ENCODE measurements at places on chromosomes 4 and X.

GRCh38 chr4:25290490-25291067 is 22.0 kb upstream of the ZCCHC4 start:
- no peak for DNase-seq

GRCh38 chr4:29199485-29199884 is 1520.7 kb upstream of the PCDH7 start:
- DNase-seq = no peak

DNA sequence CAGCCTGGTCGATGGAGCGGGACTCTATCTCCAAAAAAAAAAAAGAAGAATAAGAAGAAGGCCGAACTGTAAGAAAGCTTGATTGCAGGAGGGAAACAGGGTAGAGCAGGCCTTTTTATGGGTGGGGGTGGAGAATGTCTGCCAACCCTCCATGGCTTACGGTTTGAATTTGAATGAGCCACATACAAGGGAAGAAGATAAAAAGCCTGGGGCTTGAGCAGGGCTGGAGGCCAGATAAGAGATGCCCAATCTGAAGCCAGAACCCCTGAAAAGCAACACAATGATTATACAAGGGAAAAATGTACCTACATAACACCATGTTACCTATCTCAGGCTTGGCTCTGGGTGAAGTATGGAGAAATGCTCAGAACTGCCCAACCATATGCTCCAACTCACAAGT is 57.3 kb upstream of the TRIM2 start:
- DNase-seq = no peak

DNA sequence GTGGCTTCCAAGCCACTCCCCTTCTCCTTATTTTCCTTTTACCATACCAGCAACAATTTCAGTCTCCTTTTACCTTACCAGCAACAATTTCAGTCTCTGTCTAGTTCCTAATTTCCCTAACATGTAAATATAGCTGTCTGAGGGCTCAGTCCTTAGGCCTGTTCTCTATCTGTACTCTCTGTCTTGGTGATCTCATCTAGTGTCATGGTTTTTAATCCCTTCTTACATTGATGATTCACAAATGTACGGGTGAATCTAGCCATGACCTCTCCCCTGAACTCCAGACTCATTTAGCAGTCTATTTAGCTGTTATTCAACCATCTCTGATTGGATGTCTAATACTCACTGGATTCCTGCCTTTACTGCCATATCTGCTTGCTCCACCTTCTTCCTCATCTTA is 7.2 kb downstream of the IL15 start:
- DNase-seq = no peak

GRCh38 chr4:44150091-44150576 is 298.5 kb downstream of the KCTD8 start:
- no peak for DNase-seq

GRCh38 chr4:76384052-76384451 is 36.9 kb downstream of the CCDC158 start:
- DNase-seq = no peak

GRCh38 chr4:10198365-10198764 is 81.8 kb upstream of the WDR1 start:
- no peak for DNase-seq

- DNase-seq = no peak
These were observed 167.3 kb downstream of the SLIT2 start for GRCh38 chr4:20418861-20419451.

- no peak for DNase-seq
These were observed 109.3 kb upstream of the TBC1D9 start for GRCh38 chr4:140865253-140866217.

DNA sequence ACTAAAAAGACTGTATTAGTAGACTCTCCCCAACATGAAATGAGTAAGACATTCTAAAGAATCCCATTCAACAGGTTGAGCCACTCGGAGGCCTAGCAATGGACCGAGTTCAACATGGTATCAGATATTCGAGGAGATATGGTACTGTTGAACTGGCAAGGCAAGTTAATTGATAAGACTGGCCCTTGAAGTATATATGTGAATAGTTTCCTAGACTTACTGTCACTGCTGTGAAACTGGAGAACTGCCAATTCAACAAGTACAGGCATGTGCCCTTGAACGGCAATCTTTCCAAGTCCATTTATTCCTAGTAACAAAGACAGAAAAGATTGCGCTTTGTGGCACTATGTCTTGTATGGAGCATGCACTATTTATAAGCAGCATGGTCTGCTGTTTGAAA is 24.4 kb downstream of the FAT1 start:
- DNase-seq = no peak

DNA sequence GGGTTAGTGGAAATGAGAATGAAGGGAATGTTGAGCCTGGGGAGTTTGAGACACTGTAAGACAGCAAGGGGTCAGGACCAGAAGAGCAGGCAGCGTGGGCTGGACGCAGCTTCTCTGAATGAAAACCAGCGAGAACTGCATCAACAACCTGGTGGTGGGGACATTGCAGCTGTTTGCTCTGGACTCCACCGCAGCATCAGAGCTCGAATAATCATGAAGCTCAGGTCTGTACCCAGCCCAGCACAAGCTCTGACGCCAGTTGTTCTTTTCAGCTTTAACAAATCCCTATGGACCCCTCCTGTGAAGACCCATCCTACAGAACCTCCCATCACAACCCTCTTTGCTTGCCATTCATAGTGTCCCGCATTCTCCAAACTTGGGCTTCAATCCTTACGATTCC is 106.8 kb upstream of the PNPLA4 start:
- no peak for DNase-seq

DNA sequence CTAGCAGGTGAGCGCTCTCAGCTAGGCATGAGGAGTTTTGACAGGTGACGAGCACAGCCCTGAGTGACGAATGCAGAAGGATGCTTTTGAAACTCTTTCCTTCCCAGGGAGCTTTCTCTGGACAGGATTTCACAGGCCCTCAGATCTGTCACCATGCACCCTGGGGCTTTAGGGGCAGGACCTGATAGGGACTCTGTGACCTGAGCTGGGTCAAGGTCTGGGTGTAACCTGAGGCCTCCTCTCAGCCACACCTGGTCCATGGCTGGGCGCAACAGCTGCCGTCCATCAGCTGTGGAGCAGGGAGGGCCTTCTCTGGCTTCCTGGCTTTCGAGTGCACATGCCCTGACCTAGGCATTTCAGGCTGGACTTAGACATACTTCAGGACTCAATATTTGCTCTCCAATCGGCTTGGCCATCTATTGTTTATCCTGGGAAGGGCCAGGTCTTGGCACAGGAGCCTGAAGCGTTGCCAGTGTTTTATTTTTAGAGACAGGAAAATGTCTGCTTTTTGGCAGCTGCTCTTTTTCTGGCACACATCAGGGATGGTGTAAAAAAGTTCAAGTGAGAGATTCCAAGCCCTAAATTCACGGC is 56.4 kb downstream of the C4orf51 start:
- no peak for DNase-seq

DNA sequence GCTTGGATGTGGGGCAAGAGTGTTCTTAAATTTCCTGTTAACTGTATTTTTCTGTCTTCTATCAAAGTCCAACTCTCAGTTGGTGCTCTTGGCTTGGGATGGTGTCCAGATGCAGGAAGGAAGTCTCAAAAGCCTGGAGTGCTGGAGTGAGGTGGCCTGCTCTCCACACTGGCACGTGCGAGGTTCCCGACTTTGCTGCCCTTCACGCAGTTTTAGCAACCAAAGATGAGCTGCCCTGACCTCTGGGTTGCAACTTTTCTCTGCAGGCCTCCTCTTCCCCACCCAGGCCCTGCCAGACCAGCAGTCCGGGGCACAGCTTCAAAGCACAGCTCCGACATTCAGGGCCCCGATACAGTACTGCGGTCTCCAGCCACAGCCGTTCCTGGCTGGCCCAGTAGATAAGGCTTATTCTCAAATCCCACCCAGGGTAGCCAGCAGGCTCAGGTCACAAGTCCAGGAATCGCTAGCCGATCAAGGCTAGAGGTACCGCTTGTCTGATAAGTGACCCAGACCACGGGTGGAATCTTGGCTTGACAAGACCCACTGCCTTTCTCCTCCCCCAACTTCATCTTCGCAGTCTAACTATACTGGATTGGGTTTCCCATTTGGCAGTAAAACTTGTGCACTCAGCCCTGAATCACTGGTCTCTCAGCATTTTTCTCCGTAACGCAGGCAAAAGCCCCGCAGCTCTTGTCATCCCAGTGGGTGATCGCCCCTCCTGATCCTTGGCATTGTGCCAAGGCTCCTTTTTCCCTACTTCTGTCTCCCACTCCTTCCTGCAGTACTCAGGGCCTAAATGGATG is 21.8 kb upstream of the JADE1 start:
- DNase-seq = no peak

DNA sequence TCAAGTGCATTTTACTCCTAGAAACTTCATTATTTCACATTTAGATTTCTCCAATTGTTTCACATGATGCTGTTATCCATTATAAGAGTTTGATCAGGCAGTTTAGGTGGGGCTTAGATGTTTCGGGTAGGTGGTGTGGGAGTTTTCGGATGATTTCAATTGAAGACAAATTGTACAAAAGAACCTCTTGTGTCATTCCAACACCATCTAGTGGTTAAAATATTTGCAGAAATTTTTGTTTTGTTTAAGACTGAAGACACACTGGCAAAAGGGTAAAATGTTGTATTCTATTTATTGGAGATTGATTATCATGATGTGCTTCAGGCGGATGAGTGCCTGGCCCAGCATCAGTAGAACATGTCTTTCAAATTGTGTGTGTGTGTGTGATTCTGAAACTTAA is 212.7 kb downstream of the SH3BGRL start:
- DNase-seq = no peak

GRCh38 chr4:185139736-185140135 is 3.3 kb upstream of the SLC25A4 start:
- DNase-seq = no peak

- no peak for DNase-seq
These were observed 109.7 kb downstream of the NKX6-1 start for GRCh38 chr4:84389406-84389805.

GRCh38 chr4:114466299-114466698 is 132.3 kb upstream of the UGT8 start:
- no peak for DNase-seq

DNA sequence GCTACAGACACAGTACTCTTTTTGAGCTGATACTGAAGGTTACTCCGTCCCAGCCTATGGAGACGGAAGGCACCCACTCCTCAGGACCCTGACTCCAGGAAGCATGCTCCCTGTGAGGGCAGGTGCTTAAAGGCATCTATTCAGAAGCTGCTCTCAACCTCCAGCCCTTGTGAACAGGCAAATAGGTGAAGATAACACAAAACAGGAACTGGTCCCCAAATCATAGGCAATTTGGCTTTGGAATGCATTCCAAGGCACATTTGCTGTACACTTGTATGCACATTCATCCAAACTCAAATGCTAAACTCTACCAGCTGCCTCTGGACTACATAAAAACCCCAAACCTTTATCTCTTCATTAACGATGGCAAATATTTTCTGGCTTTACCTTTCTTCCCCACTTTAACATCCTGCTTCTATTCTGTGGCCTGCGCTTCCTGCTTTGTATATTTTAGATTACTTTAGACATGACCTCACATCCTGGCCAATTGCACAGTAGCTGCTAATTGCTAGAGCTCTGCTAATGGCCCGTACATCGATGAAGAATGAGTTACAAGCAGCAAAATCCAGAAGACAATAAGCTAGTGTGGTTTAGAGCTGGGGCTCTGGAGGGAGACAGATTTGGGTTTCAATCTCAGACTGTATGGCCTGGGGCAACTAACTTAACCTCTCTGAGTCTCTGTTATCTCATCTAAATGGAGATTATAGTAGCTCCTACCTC is 3.2 kb downstream of the SEL1L3 start:
- DNase-seq = no peak

DNA sequence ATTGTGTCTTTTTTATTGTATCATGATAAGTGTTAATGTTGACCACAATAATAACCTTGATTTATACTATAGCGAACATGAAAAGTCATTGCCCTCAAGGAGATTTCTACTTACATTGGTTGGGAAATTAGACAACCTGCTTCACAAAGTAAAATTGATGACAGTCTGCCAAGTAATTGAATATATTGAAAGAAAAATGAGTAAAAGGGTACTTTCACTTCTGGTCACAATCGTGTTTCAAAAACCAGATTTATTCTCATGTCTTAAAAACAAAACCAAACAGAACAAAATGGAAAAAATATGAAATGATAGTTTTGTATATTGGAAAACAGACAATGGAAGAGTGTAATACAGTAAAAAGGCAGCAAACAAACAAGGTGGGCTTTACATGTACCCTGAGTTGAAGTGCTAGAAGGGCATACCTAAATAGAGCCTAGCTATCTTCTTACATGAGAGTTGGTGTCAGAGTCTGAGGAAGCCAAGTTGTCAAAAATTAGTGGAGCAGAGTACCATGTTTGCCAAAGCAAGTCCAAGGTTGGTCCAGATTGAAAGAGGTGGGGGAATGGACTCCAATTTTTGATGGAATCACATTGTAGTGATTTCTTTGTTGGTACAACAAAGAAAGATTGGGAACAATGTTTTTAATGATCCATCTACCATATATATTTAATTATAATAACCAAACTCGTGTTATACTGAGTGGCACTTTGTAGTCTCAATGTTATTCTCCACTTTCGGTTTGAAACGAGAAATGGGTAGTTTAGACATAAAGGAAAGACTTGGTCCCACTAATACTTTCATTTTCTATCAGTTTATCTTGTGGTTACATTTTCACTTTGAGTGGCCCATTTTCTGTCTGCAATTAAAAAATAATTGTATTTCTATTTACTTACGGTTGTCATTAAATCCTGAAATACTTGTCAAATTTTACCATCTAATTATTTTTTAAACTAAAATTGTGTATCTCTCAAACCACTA is 775.6 kb downstream of the STIM2 start:
- DNase-seq = no peak

DNA sequence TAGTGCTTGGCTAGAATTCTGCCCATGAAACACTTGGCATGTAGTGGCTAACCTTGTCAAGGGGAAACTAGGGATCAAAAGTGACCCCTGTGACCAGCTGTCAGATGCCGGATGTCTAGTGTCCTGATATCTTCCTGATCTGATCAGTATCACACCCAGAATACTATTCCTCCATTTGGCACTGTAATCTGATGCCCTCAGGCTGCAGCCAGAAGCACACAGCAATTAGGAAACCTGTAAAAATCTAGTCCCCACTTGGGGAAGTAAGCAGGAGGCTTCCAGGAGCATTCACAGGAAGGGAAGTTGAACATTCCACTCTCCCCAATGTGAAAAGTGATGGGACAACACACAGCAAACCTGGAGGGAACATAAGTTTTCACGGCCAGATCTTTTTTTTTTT is 125.1 kb downstream of the HS6ST2 start:
- no peak for DNase-seq

DNA sequence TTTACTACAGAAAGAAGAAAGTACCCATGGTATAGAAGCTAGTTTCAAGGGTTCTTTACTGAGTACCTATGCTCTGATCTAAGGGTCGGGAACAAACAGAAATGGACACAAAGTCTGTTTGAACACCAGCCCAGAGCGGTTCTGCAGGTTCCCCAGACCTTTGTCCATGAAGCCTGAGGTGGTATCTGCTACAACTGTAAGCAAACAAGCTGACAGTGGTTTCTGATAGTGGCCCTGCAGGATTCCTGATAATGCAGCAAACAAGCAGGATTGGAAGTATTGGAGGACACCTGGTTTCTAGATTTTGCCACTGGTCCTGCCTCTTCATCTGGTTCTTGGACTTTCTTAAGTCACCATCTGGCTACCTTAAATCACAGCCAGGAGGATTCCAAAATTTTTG is 23.7 kb downstream of the SMPX start:
- no peak for DNase-seq
